ENCODE measurements at places on chromosomes 4 and X. TPM values are rescaled to one million over a fixed set of nuclear protein-coding genes. Genes with fewer than 3 reads are reported as not detected.

NPFFR2 gene
- total RNA-seq = not detected

PPM1K gene
- total RNA-seq = 32.8 TPM

BEX5 gene
- total RNA-seq = 0.30 TPM

F8A3 gene
- total RNA-seq = not detected

MAGIX gene
- 1.7 TPM for total RNA-seq

TAF9B gene
- 12.9 TPM for total RNA-seq

SLITRK2 gene
- not detected for total RNA-seq

VEGFC gene
- 27.3 TPM for total RNA-seq

POU4F2 gene
- total RNA-seq = not detected

ADH7 gene
- not detected for total RNA-seq

DKK2 gene
- 0.38 TPM for total RNA-seq

RTL5 gene
- total RNA-seq = 3.3 TPM

SGMS2 gene
- total RNA-seq = 83.4 TPM

VCX2 gene
- total RNA-seq = not detected

All from smooth muscle cell of the coronary artery (primary cell).